ENCODE measurements at places on chromosomes 4 and X. TPM values are rescaled to one million over a fixed set of nuclear protein-coding genes. Genes with fewer than 3 reads are reported as not detected.

- H3K27me3 ChIP-seq, result no peaks in the 10 kb centered on the region
- no peaks in the 10 kb centered on the region for H3K4me1 ChIP-seq
- no peak for DNase-seq
These were observed 28.7 kb downstream of the FAM9C start for GRCh38 chrX:13015536-13016236.

- no peaks in the 10 kb centered on the region for H3K4me1 ChIP-seq
- no peaks in the 10 kb centered on the region for H3K36me3 ChIP-seq
- DNase-seq, result no peak
- H3K4me3 ChIP-seq, result no peak overlapping the region
- no peak overlapping the region for H3K27ac ChIP-seq
These were observed 47.5 kb downstream of the CPZ start for GRCh38 chr4:8639777-8640720.

- no peak overlapping the region for H3K27ac ChIP-seq
- H3K4me3 ChIP-seq, result no peak overlapping the region
- no peaks in the 10 kb centered on the region for H3K36me3 ChIP-seq
These were observed 385.6 kb upstream of the PCDH10 start for GRCh38 chr4:132763465-132763864.

DNA sequence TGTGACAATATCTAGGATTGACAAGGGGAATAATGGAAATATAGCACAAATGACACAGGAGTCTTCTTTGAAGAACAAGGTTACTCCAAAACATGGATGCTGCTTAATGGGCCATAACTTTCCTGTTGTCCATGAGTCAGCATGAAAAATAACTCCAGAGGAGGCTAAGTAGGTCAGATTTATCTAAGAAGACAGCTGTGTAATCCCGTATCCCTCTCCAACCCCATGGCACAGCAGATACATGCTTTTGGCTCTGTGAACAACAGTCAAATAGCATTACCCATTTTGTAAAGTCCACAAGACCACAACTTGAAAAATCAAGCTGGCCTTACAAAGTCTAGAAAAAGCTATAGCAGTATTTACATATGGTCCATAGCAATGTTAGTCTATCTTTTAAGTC lies 2.1 kb upstream of the TMEM131L start:
- H3K27ac ChIP-seq, result no peak overlapping the region
- H3K36me3 ChIP-seq, result no peaks in the 10 kb centered on the region
- no peak overlapping the region for H3K4me3 ChIP-seq

GRCh38 chr4:8726344-8726851 lies 133.8 kb downstream of the CPZ start:
- H3K36me3 ChIP-seq, result no peaks in the 10 kb centered on the region
- H3K4me1 ChIP-seq, result no peaks in the 10 kb centered on the region
- DNase-seq, result no peak
- no peak overlapping the region for H3K4me3 ChIP-seq
- H3K27me3 ChIP-seq, result no peaks in the 10 kb centered on the region

GRCh38 chr4:1321486-1321885 lies 25.5 kb upstream of the UVSSA start:
- DNase-seq, result no peak
- H3K36me3 ChIP-seq, result no peaks in the 10 kb centered on the region
- no peaks in the 10 kb centered on the region for H3K4me1 ChIP-seq
- H3K4me3 ChIP-seq, result no peak overlapping the region

GRCh38 chr4:114272226-114272625 lies 292.8 kb upstream of the ARSJ start:
- no peak overlapping the region for H3K4me3 ChIP-seq
- no peaks in the 10 kb centered on the region for H3K36me3 ChIP-seq
- H3K4me1 ChIP-seq, result no peaks in the 10 kb centered on the region
- no peak for DNase-seq
- no peak overlapping the region for H3K27ac ChIP-seq

DNA sequence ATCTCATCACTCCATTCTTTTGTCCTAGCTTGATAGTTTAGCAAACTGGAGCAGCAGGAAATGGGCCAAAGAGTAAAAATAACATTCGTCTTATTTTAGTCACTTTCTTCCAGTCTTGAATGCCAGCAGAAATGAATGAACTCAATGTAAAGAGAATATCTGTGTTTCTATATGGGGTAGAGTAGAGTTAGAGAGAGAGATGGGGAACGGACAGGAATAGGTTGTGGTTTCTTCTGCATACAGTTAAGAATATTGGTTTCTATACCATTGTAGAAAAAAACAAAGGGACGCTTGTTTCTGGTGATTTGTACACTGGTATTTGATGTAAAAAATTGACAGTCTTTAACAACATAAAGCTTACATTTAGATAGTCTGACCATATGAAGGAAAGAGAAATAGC lies 8.9 kb downstream of the GPR174 start:
- no peak for DNase-seq
- H3K36me3 ChIP-seq, result no peaks in the 10 kb centered on the region
- H3K27ac ChIP-seq, result no peak overlapping the region
- no peak overlapping the region for H3K4me3 ChIP-seq
- no peaks in the 10 kb centered on the region for H3K4me1 ChIP-seq

Gene MAP3K15
- total RNA-seq, result 0.55 TPM

Gene MAP9
- 9.0 TPM for total RNA-seq

Gene CD40LG
- total RNA-seq, result not detected

Gene TMPRSS11F
- total RNA-seq, result not detected

Gene C4orf50
- not detected for total RNA-seq

Gene PWWP3B
- total RNA-seq, result 28.2 TPM

Gene TEX13B
- not detected for total RNA-seq

Gene TLR1
- total RNA-seq, result 32.3 TPM

Gene VSIG4
- 120 TPM for total RNA-seq

Measured in uterus (tissue), 4 donors.